Memory B cell (primary cell): ENCODE measurements at places on chromosomes 1 and 21.

- DNase-seq = no peak
Measured at GRCh38 chr1:224769452-224770335, 153.6 kb downstream of the CNIH3 start.

- DNase-seq = peak; percentile 22
Measured at GRCh38 chr1:26862781-26863684, at the start of gene SFN. TSS of gene SFN (plus strand) at chr1:26863149. CDS start at chr1:26863213, 64 bp downstream.

DNA sequence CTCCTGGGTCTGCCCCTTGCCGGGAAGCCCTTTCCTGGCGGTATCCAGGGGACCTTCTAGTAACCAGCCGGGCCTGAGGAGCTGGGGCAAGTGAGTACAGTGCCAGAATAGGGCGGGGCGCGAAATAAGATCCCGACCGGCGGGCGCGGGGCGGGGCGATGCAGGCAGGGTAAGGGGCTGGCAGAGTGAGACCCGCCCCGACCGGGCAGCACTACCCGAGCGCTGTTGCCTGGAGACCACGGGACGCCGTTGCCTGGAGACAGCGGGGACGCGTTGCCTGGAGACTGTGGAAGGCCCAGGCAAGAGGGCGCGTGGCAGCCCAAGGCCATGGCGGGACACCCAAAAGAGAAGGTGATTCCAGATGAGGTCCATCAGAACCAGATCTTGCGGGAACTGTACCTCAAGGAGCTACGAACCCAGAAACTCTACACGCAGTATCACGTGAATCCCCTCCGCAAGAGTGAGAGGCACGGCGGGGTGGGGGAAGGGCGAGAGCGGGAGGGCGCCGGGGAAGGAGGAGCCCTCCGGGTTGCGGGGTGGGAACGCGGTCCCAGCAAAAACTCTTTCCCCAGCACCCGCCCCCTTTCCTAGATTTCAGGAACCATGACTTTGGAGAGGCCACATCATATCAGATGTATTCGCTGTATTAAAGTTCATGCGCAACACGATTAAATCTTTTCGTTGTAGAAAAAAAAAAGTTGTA, 24.3 kb downstream of the EBNA1BP2 start:
- no peak for DNase-seq

GRCh38 chr1:92291372-92291999, 7.3 kb downstream of the GLMN start:
- no peak for DNase-seq

DNA sequence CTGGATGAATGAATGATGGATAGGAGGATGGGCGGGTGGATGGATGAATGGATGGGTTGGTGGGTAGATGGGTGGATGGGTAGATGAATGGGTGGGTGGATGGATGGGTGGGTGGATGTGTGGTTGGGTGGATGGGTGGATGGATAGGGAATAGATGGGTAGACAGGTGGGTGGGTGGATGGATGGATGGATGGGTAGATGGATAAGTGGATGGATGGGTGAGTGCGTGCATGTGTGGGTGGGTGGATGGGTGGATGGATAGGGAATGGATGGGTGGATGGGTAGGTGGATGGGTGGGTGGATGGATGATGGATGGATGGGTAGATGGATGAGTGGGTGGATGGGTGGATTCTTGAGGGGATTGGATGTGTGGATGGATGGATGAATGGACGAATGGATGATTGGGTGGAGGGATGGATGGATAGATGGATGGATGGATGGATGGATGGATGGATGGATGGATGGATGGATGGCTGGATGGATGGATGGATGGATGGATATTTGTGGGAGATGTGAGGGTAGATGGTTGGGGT, 68.7 kb downstream of the SDC3 start:
- DNase-seq = no peak

DNA sequence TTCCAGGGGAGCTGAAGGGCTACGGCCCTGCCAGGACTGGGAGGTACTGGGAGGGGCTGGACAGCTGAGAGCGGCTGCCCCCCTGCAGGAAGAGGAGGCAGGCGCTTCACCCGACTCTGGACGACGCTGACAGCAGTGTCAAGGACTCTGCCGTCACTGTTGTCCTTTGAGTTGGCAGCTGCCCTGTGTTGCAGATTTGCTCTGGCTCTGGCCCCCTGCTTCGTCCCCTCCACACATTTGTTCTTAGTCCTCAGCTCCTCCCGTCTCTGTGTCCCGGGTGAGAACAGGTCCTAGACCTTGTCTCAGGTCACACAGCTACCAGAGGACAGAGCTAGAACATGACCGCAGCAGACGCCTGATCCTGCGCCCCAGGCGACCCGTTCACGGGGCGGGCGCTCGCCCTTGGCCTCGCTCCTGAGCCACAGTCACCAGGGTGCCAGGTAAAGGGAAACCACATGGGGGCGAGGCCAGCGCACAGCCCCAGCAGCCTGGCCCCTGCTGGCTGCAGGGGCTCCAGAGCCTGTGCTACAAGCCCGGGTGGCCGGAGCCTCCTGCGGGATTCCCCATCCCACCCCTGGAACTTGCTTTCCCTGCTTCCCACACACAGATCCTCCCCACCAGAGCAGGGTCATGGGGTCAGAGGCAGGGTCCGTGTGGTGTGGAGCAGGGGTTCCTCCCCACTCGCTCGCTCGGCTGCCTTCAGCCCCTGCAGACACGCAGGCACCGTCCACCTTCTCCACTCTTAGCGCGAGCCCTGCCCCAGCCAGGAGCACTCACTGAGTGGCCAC, 10.7 kb upstream of the NPHP4 start:
- DNase-seq = no peak

DNA sequence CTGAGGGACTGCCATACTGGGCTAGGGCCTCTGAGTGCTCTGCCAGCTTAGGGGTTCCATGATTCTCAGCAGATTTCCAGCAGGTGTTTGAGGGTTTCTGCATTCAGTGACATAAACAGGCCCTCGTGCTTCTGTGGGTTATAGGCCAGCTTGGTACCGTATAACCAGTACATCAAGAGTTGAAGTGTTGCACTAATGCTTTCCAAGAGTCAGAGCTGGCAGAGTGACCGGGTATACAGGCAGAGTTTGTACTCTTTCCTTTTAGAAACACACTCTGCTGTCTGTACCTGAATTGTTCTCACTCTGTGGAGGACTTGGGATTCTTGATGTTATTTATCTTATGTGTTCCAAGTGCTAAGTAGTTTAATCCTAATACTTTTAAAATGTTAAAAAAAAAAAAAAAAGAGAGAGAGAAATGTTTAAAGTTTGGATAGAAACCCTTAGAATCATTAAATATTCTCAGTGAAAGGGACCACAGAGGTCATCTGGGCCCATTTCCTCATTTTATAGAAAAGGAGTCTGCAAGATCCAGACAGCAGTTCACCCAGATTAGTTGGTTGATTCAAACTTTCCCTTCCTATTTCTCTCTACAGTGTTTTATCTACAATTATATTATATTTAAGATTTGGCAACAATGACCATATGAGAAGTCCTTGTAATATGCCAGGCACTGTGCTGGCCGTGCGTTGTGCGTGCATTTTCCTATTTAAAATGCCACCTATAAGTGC, 325.8 kb downstream of the KIF26B start:
- DNase-seq = no peak

DNA sequence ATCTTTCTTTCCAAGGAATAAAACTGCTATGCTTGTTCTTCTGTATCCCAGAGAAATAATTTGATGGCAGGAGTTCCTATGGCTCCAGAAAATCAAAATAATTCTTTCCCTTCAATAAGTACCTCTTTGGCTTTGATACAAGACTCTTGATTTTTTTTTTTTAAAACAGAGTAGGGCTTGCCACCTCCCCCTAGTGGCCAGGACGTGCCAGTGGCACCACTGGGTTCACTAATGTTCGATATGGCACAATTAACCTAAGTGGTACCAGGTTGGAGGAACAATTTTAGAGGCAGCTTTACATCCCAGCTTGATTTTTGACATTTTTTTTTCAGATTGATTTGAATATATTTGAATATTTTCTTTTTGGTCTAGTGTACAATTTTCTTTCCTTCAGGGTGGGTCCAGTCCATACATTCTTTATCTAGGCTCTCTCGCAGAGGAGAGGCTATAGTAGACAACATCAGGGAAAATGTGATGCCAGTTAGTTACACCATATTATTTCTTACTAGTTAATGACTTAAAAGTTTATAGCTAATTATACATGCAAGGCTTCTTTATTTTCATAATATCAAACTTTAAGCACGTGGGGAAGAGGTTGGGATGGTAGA, 330.9 kb downstream of the S1PR1 start:
- peak; percentile 43 for DNase-seq

GRCh38 chr1:74857676-74858075, 124.7 kb downstream of the TYW3 start:
- DNase-seq = no peak

DNA sequence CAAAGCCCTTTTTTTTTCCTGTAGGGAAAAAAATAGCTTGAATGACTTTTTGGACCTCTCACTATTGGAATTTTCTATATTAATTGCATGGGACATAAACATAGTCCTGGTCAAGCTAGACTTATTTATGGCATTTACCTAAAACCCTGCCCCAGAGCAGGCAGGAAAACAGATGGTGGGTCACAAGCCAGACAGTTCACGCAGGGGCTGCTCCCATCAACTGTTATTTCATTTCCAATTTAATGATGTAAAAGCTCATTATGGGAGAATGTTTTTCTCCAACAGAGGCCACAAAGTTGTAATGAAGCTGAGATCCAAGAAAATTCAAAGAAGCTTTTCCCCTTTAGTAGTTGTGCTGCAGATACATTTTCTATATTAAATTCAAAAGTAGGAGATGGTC, 99.2 kb downstream of the SGIP1 start:
- no peak for DNase-seq
